Activated naive CD8-positive, alpha-beta T cell treated with anti-CD3 and anti-CD28 coated beads, Interleukin-2, amount 50 U/mL, for 24 hours (primary cell): ENCODE measurements at places on chromosomes 2 and 18.

- no peak for DNase-seq
These were observed 84.0 kb upstream of the ACSL3 start for GRCh38 chr2:222776792-222777191.

DNA sequence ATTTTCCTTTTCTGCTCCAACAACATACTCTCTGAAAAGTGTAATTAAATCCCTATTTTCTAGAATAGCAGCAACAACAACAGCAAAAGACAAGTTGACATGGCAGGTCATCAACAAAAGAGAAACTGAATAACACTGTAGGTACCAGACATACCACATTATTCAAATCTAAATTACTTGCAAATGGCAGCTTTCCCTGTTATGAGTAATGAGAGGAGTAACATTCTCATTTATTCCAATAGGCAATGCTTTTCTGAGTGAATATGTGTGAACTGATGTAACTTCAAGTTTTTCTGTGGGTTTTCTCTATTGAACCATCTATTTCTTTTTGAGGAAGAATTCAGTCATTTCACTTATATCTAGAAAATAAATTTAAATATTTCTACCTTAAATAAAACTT, 501.5 kb downstream of the TRIB2 start:
- DNase-seq, result no peak

GRCh38 chr2:8565399-8566154, 116.3 kb upstream of the ID2 start:
- DNase-seq, result no peak

DNA sequence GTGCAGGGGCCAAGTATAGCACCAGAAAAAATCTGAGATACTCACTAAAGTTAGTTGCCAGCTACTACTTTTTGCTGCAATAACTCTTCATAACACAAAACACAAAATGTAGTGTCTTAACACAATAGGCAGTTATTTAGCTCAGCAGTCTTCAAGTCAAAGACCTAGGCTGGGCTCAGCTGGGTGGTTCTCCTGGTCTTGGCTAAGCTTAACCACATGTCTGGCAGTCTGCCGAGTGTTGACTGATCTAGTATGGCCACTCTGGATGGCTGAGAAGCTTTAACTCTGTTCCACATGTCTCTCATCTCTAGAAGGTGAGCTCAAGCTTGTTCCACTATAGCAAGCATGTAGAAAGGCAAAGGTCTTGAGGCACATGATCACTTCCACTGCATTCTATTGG, 451.6 kb downstream of the SOX11 start:
- DNase-seq, result no peak

DNA sequence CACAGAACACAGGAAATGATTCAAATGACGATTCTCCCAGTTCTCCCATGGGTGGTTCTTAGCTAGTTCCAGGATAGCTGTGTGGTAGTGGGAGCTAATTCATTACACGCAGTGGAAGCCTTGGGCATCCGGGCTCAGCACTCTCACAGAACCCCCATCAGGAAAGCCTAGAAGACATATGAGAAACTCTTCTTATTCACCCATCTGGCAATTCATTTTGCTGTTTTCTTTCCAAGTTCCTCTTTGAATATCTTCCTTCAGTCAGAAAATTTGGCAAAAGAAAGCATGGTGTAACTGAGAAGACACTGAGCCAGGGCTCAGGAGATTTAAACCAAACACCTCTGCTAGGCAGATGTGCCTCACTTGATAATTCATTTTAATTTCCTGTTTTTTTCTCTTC, 85.2 kb upstream of the FN1 start:
- DNase-seq, result no peak

GRCh38 chr2:42095923-42096408, 48.1 kb downstream of the PKDCC start:
- DNase-seq, result peak; percentile 74

DNA sequence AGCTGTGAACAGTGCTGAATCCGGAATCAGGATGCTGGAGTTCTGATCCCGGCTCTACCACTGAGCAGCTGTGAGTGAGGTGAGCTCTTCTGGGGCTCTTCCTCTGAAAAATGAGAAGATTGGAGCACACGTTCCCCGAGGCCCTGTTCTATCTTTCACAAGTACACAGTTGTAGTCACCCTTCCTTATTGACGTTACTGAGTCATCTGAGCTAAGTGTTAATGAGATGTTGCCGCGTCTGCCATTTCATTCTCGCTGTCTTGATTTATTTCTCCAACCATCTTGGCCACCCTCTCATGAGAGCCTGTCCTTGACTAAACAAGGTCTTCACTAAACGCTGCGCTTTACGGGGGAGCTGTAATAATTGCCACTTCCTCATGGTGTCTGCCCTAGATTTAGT, 31.9 kb upstream of the EFR3B start:
- no peak for DNase-seq

DNA sequence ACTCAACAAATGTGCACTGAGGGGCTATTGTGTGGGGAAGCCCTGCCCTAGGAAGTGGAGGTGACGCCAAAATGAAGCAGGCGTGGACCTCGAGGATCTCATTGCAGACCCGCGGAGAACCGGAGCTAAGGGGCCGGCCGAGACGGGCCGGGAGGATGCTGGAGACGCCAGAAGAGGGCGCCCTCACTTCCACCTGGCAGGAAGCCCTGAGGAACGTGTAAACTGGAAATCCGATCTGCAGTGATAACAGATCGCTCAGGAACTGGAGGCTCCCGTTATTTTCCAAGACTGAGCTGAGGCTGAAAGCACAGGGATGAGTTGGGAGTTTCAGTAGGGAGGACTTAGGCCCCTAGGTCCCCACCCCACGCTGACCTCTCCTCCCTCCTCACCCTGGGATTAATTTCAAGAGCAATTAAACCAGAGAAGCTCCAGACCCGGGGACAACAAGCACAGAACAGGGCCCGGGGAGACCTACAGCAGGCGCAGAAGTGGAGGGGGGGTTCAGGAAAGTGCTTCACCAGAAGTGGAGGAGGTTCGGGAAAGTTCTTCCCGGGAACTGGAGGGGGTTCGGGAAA, 7.7 kb upstream of the COL6A3 start:
- peak; percentile 88 for DNase-seq

DNA sequence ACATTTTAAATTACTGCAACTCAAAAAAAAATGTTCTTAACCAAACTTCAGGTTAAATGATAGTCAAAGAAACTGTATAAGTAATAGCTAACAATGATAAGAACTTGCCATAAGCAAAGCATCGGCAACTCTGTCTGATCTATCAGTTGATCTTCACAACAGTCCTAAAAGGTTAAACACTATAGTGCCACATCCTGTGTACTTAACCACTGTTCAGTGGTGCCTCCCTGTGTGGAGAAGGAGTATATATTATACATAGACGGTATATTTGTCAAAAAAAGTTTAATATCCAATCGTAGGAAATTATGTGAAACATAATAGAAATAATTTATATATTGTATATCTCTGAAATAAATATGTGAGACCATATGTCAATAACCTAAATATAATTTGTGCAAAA, 13.0 kb downstream of the DTNA start:
- DNase-seq, result no peak

GRCh38 chr18:24428709-24429108, 2.2 kb downstream of the IMPACT start:
- no peak for DNase-seq

GRCh38 chr2:139439100-139439499, 658.9 kb upstream of the NXPH2 start:
- DNase-seq, result no peak

DNA sequence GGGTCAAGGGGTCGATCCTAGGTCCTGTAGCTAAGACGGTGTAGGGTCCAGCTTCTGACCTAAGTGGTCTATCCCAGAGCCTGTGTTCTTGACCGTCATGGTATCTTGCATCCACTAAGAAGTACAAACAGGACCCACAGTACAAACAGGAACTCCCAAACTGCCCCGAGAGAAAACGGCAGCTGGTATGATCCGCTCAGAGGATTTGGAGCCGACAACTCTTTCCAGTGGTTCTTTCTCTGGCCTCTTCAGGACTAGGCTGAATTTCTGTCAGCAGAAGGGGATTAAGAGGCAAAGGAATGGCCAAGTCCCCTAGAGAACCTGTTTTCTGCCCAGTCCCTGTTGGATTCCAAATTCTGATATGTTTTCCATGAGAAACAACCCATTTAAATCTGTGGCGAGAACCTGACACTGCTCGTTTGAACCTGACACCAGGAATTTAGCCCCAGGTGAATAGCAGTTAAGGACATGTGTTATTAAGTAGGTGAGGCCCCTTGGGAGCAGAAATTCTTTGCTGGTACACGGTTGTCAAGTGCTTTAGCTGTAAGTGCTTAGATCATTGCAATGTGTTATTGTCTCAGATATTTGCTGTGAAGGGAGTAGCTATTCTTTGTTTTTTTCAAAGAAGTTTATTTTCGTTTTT, 50.5 kb upstream of the TXNDC2 start:
- DNase-seq, result no peak

- DNase-seq, result no peak
These were observed 94.9 kb upstream of the ITGA6 start for GRCh38 chr2:172332507-172332906.

DNA sequence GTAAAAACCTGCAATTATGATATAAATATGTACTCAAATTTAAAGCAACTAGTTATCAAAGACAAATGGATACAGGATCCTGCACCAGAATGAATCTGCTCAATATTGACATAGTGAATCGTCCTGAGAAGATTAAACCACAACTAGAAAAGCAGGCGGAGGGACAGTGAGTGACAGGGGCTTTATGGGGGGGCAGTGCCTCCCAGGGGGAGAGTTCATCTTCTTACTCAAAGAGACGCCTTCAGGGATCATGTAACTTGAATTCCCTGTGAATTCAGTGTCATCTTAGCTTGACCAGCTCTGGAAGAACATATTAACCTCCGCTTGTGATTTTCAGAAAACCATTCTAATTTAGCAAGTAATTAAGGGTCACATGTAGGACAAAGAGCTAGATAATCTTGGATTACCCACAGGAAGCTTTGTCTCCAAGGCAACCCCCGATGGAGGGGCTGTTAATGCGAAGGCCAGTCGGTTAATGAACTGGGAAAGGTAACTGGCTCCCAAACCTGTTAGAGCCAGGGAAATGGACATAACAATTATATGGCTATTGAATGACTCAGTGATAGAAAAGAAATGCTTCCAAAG, 17.4 kb upstream of the LMAN1 start:
- no peak for DNase-seq
